CD8-positive, alpha-beta memory T cell (primary cell): ENCODE measurements at places on chromosomes 4 and X.

GRCh38 chr4:78424461-78424860 lies 127.1 kb upstream of the ANXA3 start:
- no peaks in the 10 kb centered on the region for H3K4me1 ChIP-seq
- no peak overlapping the region for H3K4me3 ChIP-seq
- H3K27me3 ChIP-seq: no peaks in the 10 kb centered on the region
- H3K36me3 ChIP-seq: no peaks in the 10 kb centered on the region

GRCh38 chr4:88799900-88800299 lies 102.3 kb upstream of the NAP1L5 start:
- no peak overlapping the region for H3K4me3 ChIP-seq
- no peaks in the 10 kb centered on the region for H3K4me1 ChIP-seq
- no peak overlapping the region for H3K27ac ChIP-seq
- DNase-seq: no peak
- no peaks in the 10 kb centered on the region for H3K27me3 ChIP-seq

DNA sequence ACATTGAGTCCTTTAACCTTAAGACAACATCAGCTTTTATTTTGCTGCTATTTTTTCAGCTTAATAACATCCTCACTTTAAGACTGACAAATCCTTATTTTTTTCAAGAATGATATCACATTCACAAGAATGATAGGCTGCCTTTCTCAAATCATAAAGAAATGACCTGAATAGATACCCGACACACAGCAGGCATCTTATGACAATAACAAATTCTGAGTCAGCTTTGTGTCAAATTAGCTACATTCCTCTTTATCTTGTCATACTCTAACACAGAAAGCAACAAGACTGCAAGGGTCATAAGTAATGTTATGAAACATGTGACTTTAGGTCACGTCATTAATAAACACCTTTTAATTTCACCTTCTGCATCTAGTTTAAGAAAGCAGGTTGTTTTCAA lies 2387.6 kb downstream of the PCDH7 start:
- no peak overlapping the region for H3K4me3 ChIP-seq
- no peaks in the 10 kb centered on the region for H3K36me3 ChIP-seq
- no peaks in the 10 kb centered on the region for H3K4me1 ChIP-seq
- DNase-seq: no peak

- peaks cover 21% of the 10 kb centered on the region for H3K4me1 ChIP-seq
- no peak overlapping the region for H3K4me3 ChIP-seq
- H3K27me3 ChIP-seq: no peaks in the 10 kb centered on the region
- no peaks in the 10 kb centered on the region for H3K36me3 ChIP-seq
These were observed 5.9 kb upstream of the NR3C2 start for GRCh38 chr4:148448141-148448540.

GRCh38 chrX:132433001-132433400 lies 55.8 kb downstream of the MBNL3 start:
- H3K27me3 ChIP-seq: no peaks in the 10 kb centered on the region
- no peaks in the 10 kb centered on the region for H3K4me1 ChIP-seq
- no peak for DNase-seq
- no peaks in the 10 kb centered on the region for H3K36me3 ChIP-seq
- no peak overlapping the region for H3K4me3 ChIP-seq
